ENCODE measurements at places on chromosomes 4 and X.

- DNase-seq, result no peak
Measured at GRCh38 chrX:40021647-40022046, 76.1 kb downstream of the BCOR start.

GRCh38 chr4:41256740-41257256 is at the start of gene UCHL1:
Gene UCHL1, plus strand, starts transcription at chr4:41256928. Its CDS starts 49 bp downstream, at chr4:41256977.
- DNase-seq, result peak; percentile 83

GRCh38 chrX:80648023-80648422 is 161.7 kb downstream of the BRWD3 start:
- DNase-seq, result no peak

GRCh38 chrX:13937370-13938050 is 92.2 kb downstream of the GEMIN8 start:
- DNase-seq, result no peak

GRCh38 chr4:90844241-90844640 is 717.0 kb downstream of the CCSER1 start:
- no peak for DNase-seq

GRCh38 chrX:71953391-71953790 is 42.7 kb downstream of the NHSL2 start:
- no peak for DNase-seq

- DNase-seq, result no peak
Measured at GRCh38 chr4:78787392-78788006, 11.3 kb downstream of the BMP2K start.

- DNase-seq, result no peak
Measured at GRCh38 chr4:54290980-54291379, 61.9 kb downstream of the PDGFRA start.

DNA sequence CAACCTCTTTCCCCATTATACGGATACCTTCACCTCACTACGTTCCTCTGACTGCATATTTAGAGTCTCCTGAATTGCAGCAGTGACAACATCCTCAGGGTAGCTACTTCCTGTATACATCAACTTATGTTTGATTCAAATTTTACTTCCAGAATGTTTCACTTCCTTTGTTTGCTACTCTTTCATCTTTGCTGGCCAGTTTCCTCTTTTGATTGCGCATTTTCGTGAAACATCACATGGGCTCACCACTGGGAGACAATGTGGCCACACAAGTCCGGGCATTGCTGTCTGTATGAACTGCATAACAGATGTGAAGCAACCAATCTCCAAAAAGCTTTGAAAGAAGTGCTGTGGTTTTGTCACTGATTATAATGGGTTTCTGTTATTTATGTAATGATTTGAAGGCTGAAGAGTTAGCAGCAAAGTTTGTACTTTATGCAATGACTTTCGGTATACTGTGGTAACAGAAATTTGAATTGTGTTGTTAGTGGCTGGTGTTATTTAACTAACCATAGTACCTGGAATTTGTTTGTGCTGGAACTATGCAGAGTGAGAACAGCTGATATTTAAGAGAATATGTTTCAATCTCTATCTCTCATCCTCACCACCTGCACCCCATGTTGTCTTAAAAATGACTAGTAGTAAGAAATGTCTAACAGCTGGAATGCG is 7.4 kb downstream of the SNCA start:
- no peak for DNase-seq

DNA sequence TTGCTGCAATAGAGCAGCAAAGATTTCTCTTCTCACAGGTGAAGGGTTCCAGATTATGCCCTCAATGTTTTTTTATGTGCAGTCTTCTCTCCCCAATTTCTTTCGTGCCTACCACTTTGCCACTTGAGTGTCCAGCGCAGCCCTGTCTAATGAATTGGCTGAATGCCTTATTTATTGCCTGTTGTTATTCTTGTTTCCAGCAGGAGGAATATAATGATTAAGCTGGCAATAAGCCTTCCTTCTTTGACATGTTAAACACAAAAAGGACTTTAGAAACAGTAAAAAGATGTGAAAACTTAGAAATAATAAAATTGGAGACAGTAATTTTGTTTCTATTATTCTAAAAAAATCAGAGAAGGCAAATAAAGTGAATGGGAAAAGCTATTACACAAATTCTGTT is 34.6 kb upstream of the FRAS1 start:
- no peak for DNase-seq

DNA sequence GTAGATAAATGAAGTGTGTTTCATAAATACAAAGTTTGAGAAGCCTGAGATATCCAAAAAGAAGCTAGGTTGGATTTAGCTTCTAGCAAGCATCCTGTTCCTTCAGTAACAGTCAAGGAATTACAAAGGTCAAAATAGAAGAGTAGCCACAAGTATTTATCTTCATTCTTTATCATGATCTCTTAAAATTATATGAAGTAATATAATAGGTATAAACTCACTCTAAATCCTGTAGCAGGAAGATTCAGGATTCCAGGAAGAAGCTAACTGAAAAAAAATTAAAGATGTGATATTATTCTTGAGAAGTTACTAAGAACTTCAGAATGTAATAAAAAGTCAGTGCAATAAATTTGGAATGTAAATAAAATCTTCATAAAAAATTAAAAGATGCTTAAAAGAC is 31.1 kb upstream of the RXFP1 start:
- DNase-seq, result no peak

DNA sequence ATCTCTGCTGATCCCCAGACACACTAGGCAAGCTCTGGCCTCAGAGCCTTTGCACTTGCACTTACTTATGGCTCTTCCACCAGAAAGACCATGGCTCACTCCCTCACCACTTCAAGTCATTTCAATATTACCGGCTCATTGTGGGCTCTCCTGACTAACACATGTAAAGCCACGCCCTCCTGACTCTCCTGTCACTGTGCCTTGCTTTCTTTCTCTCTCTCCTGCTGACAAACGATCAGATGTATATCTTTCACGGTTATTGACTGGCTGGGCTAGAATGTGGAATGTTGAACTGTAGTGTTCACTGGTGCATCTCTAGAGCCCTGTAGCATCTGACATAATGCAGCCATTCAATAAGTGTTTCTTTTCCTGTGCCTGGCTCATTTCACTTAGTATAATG is 425.1 kb downstream of the RAB28 start:
- no peak for DNase-seq

DNA sequence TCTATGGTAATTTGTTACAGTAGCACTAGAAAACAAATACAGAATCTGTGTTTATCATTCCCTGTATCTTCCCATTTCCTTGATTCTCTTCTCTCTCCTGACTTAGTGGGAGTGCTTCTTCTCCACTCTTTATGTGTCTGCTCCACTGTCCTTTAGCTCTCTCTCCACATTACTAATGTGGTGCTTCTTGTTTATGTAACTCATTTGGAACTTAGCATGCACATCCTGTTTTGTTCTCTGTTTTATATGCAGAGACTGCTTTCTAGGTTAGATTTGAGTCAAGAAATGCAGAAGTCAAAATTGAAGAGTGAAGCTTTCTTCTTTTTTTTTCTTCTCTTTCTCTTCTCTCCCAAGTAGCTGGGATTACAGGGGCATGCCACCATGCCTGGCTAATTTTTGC is 25.9 kb downstream of the ADH1A start:
- no peak for DNase-seq

DNA sequence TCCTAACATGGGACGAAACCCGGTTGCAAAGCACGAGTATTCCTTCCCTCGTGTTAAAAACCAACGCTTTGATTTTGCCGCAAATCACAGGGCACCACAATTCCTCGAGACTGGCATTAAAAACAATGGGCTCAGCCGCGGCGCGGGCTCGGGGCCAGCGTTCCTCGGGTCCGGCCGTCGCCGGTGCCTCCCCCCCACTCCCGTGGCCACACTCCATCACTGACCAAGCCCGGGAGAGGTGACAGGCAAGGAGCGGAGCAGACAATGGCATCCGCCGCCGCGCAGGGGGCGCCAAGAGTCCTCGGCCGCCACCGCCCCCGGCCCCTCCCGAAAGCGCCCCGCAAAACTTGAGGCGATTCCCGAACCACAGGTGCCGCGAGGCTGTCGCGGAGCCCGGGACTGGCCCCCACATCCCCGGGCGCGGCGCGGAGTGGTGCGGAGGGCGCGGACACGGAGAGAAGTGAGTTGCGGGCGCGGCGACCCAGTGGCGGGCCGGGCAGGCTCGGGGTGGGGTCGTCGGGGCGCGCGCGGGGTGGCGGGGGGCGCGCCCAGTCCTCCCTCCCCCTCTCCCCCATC is 445 bp downstream of the AP1S2 start:
- DNase-seq, result no peak

GRCh38 chr4:148288448-148288847 is 153.8 kb downstream of the NR3C2 start:
- no peak for DNase-seq

DNA sequence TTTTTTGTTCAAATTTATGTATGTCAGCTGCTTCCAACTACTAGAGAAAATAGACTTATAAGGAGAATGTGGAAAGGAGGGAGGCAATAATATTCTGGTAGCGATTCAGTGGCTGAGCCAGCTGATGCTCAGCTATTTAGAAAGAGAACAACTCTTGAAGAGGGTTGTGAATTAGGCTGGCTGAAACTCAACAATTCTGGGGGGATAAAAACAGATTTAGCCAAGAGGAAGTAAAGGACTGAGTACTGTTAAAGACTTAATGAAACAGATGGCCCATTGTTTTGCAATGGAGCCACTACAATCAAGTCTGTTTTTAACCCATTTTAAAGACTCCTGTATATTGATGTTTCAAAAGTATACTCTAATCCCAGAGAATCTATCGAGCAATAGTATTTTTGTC is 1058.9 kb downstream of the C4orf33 start:
- no peak for DNase-seq

- no peak for DNase-seq
Measured at GRCh38 chr4:1783015-1783414, 10.1 kb upstream of the FGFR3 start.

DNA sequence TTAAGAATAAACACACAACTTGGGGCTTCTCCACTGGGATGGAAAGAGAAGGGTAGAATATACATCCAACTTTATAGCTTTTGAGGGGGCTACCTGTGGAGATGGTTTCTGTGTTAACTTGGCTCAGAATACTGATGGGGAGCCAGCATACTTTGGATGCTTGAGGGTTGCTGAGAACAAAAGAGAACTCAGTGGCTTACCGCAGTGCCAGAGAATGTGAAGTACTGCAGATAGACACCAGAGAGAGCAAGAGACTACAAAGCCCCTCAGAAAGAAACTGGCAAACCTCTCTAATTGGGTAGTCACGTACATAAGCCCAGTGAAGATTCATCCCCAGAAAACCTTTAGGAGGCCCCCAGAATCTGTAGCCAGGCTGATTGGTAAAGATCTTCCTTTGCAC is 214.4 kb downstream of the DCHS2 start:
- DNase-seq, result no peak

- DNase-seq, result no peak
Measured at GRCh38 chr4:42566835-42567234, 90.1 kb downstream of the ATP8A1 start.

GRCh38 chr4:102717448-102718092 is 43.2 kb downstream of the MANBA start:
- DNase-seq, result no peak

- DNase-seq, result peak; percentile 21
Measured at GRCh38 chr4:38160487-38161207, 200.4 kb downstream of the PTTG2 start.

DNA sequence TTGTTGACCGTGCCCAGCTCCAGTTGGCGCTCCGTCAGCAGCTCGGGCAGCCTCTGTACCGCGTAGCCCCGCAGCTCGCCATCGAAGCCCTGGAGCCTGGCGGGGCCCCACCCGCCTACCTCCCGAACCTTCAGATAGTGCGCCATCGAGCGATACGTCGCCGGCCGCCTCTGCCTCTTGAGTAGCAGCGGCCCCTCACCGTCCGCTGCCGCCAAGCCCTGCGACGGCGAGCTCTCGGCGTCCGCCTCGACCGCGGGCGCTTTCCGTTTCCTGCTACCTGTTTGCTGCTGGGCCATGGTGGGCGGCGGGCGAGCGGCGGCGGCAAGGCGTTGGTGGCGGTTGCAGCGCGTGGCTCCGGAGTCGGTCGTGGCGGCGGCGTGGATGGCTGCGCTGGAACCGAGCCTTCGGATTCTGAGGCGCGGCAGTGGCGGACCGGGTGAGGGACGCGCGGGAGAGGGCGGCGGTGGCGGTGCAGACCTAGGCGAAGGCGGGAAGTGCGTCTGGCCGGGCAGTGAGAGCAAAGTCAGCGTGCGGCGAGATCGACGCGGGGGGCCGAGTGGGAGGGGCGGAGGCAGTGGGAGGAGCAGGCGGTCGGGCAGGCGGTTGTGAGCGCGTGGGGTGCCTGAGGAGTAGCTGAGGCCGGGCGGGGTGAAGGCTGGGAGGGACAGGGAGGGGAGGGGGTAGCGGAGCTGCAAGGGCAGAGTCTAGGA is at the start of gene DCAF12L1:
DCAF12L1 (minus strand) TSS at position 502 of the 710 bp plus-strand sequence; CDS start at position 296, 206 bp downstream.
- DNase-seq, result peak; percentile 6

GRCh38 chrX:120380699-120381098 is 18.8 kb downstream of the ATP1B4 start:
- DNase-seq, result no peak

GRCh38 chr4:36236159-36236558 is 8.2 kb downstream of the ARAP2 start:
- no peak for DNase-seq

GRCh38 chr4:70365479-70365878 is 4.9 kb downstream of the SMR3A start:
- DNase-seq, result peak; percentile 10

DNA sequence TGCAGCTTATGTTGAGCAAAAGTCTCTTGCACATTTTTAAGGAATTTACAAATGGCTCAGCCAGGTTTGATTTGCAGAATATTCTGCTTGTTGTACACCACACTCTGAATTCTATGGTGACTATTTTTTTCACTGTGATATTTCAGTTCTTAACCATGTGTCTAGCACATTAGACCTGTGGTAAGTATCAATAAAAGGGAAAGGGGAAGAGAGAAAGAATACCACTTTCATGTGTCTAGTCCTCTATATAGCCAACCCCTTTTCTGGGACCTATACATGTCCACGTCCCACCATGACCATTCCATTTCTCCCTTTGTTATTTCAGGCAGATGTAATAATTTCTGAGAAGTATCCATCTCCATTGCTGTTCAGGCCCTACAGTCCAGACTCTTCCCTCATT is 121.3 kb upstream of the PNPLA4 start:
- DNase-seq, result no peak

DNA sequence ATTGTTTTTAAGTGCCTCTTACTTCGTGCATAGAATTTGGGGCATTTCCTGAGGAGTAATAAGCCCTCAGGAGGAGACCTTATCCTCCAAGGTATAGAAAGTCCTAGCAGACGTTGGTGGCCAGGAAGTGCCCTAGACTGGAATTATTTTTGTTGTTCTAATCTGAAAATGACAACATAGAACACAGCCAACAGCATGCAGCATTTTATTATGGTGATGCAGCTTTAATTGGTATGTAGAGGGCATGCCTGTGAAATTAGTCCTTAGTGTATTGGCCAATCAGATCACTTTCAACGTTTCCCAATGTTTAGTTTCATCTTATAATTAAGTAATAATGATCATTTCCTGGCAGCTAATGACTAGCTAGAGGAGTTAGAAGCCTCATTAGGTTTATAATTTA is 199.2 kb downstream of the SHROOM3 start:
- DNase-seq, result no peak

GRCh38 chr4:171721937-171722336 is 91.3 kb upstream of the GALNTL6 start:
- no peak for DNase-seq

GRCh38 chr4:114180481-114180880 is 201.0 kb upstream of the ARSJ start:
- no peak for DNase-seq
